ENCODE measurements at places on chromosomes 1 and 21.

- no peak for DNase-seq
Measured at GRCh38 chr1:29732453-29732852, 496.1 kb downstream of the PTPRU start.

- DNase-seq = no peak
Measured at GRCh38 chr1:187383366-187383765, 554.6 kb downstream of the PLA2G4A start.

DNA sequence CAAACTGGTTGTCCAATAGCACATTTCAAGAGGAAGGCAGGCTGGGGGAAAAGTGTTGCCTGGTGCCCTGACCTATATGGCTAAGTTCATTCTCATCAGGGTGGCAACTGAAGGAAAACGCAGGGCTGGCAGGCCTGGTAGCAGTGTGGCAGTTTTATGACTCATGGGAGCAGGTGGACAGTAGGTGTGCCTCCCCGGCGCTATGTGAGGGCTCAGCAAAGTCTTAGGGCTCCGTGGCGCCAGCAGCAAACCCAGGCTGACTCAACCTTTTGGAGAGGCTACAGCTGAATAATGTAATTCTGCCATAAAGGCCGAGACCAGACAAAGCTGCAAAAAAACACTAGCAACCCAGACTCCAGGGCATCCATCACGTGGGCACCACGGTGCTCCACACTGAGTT is 23.6 kb downstream of the GADD45A start:
- no peak for DNase-seq

GRCh38 chr1:67335411-67335810 is 27.7 kb downstream of the IL12RB2 start:
- DNase-seq = no peak

DNA sequence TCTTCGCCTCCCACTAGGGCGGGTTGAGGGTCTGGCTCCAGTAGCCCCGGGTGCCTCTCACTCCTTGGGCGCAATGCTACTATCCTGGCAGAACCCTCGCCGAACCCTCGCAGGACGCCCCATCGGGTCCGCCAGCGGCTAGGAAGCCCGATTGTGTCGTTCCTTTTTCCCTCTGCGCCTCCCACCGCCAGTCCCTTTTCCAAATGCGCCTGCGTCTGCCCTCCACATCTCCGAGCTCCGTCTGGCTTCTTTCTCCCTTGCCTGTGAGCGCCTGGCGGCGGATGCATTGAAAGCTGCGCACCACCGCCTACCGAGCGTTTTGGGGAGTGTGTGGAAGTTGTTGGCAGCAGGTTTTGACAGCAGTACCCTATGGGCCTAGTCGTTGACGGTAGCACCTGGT is 1.0 kb upstream of the DIRAS3 start:
- no peak for DNase-seq

DNA sequence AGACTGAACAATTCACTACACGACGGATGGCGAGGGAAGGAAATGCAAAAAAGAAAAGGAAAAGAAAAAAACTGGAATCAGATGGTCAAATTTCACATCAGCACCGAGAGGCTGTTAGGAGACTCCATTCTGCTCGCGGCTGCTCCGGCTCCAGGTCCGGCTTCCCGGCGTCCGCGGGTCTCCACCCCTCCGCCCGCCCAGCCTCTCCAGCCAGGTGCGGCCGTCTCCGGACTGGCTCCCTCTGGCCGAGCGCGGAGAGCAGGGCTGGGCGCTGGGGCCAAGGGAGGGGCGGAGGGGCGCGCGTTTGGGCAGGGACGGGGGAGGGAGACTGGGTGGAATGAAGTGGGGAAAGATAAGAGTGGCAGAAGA is 332 bp downstream of the KCNJ6 start:
- no peak for DNase-seq

DNA sequence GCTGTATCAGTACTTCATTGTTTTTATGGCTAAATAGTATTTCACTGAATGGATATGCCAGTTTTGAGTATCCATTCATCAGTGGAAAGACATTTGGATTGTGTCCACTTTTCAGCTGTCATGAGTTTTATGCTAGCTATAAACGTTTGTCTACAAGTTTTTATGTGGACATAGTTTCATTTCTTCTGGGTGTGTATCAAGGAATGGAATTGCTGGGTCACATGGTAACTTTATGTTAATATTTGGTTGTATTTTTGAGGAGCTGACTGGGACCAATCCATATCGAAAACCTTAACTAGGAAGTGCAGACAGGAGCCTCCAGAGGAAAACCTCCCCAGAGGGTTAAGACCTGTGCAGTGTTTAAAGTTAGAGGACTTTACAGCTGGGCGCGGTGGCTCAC is 31.8 kb upstream of the DISC1 start:
- DNase-seq = no peak

GRCh38 chr1:3244927-3245315 is 175.9 kb downstream of the PRDM16 start:
- no peak for DNase-seq

DNA sequence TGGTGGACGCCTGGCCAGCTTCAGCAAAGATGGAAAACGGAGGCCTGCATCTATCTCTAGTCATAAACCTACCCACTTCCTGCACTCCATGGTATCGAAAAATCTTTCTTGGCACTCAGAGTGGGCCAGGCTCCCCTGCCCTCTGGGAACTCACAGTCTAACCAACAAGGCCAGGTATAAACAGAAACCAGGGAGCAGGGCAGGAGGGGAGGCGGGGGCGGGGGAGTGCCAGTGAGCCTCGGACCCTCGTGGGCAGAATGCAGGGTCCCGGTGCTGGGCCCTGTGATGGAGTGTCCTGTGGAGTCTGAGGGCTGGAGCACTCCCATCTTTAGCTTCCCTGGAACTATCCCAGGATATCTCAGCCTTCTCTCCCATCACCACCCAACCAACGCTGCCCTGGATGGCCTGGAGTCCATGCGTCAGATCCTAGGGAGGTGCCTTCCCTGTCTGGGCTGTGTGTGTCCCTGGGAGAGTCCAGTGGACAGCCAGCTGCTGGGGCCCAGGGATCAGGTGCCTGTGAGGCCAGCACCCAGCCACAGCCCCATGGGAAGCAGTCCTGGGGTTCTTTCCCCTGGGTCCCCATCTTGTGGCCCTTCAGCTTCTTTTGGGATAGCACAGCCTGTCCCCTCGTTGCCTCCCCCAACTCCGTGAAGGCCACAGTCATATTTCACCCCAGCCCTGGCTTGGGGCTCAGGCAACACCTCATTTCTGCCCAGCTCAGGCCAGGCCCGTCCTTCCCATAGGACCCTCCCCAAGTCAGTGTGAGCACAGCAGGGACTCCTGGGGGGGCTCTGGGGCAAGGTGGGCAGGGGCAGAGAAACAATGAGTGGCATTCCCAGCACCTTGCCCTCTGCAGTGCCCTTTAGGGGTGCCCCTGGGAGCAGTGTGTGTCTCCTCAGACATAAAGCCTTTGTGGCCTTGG is 1.1 kb upstream of the EPS8L3 start:
- no peak for DNase-seq

GRCh38 chr1:17212009-17212408 is 7.1 kb downstream of the PADI1 start:
- no peak for DNase-seq

DNA sequence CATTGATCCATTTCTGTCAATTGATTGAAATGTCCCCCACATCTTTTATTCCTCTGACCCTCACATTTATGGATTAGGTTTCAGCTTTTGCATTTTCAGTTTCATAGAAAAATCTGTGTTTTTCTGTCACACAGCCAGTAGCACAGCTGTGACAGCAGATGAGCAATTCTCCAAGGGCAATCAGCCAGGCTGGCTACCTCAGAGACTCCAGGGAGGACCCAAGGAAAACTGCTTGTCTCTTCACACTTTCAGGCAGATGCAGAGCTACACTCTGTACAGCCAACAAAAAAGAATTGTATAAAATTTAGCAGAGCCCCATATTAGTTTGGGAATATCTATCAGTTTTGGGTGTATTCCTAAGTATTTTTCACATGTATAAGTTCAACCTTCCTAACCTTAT is 257.2 kb downstream of the LRRC7 start:
- no peak for DNase-seq

- no peak for DNase-seq
Measured at GRCh38 chr1:108119500-108119899, 80.6 kb downstream of the SLC25A24 start.

DNA sequence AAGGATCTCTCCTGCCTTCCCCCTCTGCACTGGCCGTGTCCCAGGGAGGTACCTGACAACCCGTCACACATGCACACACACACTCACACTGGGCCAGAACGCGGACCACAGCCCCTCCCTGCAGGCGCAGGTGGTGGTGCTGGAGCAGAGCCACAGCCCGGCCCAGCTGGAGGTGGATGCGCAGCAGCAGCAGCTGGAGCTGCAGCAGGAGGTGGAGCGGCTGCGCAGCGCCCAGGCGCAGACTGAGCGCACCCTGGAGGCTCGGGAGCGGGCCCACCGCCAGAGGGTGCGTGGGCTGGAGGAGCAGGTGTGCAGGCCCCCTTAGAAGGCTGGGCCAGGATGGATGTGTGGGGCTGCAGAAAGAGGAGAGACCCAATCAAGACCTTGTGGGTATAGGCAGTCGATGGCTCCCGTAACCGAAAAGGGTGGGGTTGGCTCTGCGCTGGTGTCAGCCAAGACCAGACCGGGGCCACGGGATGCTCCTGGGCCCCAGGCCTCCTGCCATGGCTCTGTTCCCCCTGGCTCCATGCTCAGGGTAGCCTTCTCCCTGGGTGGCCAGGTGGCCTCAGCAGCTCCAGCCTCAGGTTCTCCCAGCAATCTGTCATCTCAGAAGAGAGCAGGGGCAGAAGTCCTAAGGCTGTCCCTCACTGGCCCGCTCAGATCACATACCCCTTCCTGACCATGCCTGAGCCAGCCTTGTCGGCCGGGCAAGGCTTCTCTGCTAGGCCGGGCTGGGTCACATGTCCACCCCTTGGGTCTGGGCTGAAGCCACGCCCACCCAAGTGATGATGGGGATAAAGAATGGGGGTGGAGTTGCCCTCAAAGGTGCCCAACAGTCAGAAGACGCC is 8.9 kb downstream of the MFAP2 start:
- DNase-seq = no peak

GRCh38 chr1:206685769-206686477 is 1.2 kb downstream of the MAPKAPK2 start:
- peak; percentile 66 for DNase-seq

- DNase-seq = no peak
Measured at GRCh38 chr1:14968251-14968851, 185.2 kb upstream of the TMEM51 start.

DNA sequence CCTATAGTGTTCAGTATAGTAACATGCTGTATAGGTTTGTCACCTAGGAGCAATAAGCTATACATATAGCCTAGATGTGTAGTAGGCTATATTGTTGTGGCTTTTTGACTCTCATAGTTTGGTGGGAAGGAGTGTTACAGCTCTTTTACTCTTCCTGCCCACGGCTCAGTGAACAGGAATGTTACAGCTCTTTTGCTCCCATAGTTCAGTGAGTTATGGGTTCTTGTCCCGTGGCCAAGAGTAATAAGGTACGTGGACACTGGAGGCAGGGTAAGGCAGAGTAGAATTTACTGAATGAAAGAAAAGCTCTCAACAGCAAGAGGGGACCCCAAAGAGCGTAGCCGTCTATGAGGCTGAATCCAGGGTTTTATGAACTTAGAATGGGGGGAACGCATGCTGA is 734.3 kb downstream of the ADGRL2 start:
- no peak for DNase-seq

- no peak for DNase-seq
Measured at GRCh38 chr21:42598159-42598735, 55.2 kb upstream of the PDE9A start.
